ENCODE measurements at places on chromosomes 5 and 9.

GRCh38 chr5:93311881-93312280, 269.1 kb downstream of the NR2F1-AS1 start:
- no peak for DNase-seq

DNA sequence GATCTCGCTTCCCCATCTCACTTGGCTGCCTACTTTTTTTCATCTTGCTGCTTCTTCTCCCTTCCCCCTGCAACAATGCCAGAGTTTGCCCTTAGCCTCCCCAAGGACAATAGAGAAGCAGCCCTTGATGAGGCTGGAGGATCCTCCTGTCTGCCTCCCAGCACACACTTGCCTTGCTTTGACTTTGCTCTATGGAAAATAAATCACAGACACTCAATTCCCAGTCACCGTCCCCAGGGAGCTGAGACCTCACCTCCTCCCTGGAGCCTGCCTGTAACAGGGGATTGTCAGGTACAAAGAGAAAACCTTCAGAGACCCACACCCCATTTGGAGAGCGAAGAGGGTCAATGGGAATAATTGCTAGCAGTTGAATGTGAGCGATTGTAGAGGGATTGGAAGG, 242.1 kb upstream of the ZNF462 start:
- no peak for DNase-seq

DNA sequence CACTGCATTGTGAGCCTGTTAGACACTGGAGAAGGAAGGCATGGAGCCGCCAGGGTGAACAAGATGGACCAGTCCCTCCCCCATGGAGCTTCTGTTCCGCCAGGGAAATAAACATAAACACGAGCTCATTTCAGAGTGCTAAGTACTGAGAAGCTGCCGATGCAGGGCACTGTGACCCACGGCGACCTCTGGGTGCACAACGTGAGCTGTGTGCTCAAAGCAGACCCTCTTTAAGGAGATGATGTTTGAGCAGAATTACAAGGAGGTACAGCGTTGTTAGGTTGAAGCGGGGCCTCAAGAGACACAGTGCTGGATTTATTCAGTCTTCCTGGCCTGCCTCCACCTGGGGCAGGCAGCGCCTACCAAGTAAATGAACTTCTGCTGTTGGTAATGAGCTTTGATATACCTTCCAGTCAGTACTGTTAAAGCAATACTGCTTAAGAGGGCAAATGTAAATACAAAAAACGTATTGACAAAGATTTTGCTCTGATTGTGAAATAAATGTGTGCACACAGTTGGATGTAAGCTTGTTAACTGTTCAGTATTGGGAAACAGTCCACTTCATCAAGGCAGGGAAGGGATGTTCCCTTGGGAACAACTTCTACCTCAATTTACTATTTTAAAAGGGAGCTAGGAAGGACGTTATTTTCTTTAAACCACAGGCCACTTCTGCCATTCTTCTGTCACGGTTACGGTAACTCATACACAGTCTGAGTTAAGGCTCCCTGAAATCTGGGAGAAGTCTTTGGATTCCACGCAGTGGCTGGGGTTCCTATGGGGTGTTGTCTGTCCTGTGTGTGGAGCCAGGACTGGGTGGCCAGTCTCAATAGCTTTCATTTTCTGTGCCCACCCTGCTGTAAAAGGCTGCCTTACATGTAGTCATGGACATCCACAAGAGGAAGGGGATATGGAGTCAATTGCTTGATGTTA, 48.9 kb upstream of the DMRT1 start:
- no peak for DNase-seq

DNA sequence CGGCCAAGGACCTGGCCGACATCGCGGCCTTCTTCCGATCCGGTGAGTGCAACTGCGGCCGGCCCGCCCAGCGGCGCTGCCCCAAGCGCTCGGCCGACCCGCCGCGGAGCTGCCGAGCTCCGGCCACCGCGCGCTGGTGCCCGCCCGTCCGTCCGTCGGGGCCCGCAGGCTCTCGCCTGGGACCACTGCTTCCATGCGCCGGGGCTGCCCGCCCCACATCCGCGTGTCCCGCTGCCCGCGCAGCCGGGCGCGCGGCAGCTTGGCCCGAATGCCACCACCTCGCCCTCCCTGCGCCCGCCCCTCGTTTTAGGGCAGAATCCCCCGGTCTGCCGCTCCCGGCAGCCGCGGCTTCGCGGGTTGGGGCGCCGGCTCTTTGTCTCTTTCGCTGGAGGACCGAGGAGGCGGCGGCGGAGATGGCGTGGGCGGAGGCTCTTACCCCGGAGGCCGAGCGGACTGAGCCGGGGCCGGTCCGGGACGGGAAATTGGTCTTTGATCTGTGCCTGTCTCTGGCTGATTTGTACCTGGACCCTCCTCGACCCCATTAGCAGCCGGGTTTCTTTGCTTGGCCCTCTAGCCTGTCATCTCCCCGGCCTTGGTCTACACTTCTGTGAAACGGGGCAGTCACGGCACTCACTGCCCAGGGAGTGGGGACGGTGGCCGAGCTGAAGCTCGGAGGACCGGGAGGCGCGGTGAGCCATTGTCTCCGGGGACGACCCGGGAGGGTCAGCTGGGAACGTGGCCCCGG, 871 bp downstream of the TRIO start:
- DNase-seq: peak; percentile 10

DNA sequence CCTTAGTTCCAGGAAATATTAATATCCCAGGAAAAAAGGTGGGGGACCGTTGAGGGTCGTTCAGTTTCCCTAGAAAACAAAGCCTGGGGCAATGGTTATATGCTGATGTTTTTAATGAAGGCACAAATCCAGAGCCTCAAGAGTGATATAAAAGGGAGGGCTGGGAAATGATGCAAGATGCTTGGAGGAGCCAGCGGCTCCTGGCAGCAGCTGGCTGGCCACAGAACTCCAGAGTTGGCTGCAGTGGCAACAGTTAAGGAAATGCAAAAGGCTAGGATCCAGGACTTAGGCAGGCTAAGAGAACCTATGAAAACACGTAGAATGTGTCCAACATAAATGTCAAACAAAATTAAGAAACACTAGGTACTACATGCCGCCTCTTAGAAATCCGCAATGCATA, 31.0 kb upstream of the B4GALT1 start:
- no peak for DNase-seq

- no peak for DNase-seq
Observed at GRCh38 chr5:54990841-54991258, 5.5 kb upstream of the ESM1 start.

DNA sequence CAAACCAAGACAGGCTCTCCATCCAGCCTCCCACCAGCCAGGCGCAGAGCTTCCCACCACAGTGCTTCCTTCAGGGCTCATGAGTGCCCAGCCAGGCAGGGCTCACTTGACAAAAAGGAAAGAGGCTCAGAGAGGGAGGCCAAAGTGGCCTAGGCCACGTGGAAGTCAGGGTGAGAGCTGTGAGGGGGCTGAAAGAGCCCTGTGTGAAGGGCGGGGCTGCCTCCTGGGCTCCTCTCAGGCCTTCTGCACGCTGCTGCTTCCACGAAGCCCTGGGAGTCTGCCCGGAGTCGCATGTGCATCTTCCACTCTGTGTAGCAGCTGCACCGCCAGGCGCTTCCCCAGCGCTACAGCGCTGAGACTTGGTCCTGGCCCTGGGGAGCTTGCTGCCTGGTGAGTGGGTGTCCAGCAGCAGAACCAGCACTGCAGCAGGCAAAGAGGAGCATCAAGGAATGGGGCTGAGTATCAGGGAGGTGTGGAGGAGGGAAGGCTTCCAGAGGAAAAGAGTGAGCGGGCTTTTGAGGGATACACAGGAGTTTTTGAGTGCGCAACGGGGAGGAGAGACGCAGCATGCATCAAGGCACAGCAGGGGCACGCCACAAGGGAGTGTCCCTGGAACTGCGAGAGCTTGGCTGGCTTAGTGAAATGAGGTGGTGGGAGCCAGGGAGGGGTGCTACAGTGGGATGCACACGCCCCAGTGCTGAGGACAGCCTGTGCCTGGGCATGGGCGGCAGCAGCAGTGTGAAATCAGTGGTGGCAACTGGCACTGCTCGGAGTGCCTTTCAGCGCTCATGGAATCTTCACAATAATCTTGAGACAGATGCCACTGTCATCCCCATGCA, 178.0 kb downstream of the GAPVD1 start:
- no peak for DNase-seq

- no peak for DNase-seq
Observed at GRCh38 chr9:69283003-69283402, 42.0 kb upstream of the ENTREP1 start.

DNA sequence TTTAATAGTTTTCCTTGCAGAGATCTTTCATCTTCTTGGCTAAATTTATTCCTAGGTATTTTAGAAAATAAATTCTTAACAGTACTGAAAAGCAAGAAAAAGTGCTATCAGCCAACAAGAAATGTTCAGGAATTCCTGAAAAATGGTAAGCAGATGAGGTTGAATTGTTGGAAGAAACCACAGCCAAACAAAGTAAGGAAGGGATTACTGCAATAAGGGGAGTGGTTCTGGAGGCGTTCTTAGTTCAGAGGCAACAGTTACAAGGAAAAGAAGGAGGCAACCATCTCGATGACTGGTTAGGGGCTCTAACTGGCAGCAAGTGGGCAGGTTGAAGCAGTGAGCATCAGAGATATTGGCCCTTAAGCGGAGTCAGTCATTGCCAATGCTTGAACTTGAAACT, 12.8 kb upstream of the OR13J1 start:
- no peak for DNase-seq

GRCh38 chr9:23842565-23843129, 16.6 kb upstream of the ELAVL2 start:
- DNase-seq: no peak

- DNase-seq: peak; percentile 37
Observed at GRCh38 chr9:70113403-70114022, 69.9 kb downstream of the MAMDC2 start.

- DNase-seq: no peak
Observed at GRCh38 chr9:126939821-126940221, 25.2 kb downstream of the RALGPS1 start.

GRCh38 chr9:34654323-34655051, 2.5 kb downstream of the IL11RA start:
- DNase-seq: no peak

DNA sequence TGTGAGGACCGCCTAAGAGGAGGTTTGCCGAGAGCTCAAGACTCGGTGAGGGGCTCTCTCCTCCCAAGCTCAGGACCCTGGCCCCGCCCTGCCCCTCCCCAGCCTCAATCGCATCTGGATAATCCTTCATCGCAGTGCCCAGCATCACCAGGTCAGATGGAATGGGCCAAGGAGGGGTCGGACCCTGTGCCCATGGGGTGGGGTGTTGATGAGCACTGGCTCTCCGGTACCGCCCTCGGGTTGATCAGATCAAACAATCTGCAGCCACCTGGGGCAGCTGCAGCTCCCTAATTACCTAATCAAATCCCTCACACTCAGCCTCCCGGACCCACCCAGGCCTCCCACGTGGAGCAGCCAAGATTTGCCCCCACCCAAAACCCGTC, 24.4 kb upstream of the TDRD7 start:
- no peak for DNase-seq

GRCh38 chr5:1962619-1963355, 80.1 kb upstream of the IRX4 start:
- no peak for DNase-seq

GRCh38 chr5:114648940-114649339, 287.1 kb downstream of the KCNN2 start:
- DNase-seq: no peak

All from activated CD4-positive, alpha-beta T cell treated with anti-CD3 and anti-CD28 coated beads, Interleukin-10, Interleukin-2, amounts not matched to agents 100 ng/mL and 50 ng/mL, durations not matched to agents 16 hours and 8 hours (primary cell).